WTC11 (cell line): ENCODE measurements at places on chromosomes 3 and 15.

DNA sequence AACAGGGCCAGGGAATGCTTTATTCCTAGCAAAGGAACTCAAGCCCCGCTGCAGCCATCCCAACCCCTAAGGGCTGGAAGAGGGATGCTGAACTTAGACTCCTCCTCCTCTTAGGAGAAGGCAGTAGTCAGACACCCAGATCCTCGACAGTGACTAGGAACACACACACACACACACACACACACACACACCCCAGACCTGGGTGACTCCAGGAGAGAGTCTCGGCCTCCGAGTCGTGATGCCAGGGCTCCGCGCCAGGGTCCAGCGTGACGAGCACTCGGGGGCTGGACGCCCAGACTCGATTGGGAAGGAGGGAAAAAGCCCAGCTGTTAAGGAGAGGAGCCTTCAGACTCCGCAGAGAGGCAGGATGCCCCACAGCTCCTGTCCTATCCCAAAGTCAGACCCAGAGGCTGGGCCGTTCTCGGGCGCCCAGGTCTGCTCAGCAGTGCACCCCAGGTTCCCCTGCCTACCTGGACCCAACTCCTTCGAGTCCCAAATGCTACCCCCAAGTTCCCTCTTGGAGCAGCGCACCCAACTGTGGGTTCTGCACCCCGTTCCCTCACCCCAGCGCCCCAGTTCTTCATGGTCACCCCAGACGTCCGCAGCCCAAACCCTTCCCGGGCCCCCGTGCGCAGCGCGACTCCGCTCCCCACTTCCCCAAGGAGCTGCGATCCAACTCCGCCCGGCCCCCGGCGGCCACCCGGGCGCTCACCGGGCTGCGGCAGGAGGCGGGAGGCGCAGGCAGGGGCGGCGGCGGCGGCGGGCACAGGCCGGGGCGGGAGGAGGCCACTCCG is 421 bp downstream of the BMF start:
- DNase-seq = no peak

DNA sequence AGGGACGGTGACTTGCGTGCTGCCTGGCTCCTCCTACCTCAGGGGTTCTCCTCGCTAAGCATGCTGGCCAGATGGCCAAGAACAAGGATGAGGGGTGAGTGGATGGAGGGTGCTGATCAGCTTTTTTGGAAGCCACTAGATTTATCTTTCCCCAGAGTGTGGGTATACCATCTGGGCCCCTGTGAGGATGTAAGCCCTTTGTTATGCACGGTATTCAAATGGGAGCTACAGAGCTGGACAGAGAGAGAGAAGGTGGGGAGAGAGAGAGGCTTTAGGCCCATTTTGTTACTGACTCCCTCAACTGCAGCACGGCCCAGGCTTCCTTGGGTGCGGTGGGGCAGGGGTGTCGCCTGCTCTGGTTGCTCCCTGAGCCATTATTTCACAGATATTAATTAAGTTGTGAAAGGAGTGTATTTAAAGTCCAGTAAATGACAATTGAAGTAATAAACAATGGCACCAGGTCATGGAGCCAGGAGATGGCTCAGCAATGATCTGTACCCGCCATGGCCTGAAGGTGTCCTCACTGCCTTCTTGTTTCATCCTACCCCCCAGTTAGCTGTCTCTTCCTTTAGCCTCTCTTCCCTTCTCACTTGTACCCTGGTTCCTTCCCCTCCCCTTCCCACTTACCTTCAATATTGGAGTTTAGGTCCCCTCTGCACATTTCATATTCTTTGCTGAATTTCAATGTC is 158.0 kb downstream of the CLSTN2 start:
- DNase-seq = peak; percentile 20

DNA sequence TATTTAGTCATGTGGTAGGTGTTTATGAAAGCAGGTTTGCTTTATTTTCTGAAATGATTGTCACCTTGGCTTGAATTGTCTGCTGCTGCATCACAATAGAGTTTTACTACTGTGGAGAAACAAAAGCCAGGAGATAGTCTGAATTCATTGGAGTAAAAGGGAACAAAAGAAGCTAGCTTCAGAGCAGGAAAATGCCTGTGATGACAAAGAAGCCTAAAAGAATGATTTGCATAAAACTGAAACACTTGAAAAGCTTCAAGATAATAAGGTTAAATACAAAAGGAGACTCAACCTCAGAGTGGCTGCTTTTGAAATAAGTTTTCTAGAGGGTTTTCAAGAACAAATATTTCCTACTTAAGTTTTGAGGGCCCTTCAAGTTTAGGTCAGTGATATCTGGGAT is 138.3 kb downstream of the PTPRG start:
- no peak for DNase-seq

- DNase-seq = no peak
Measured at GRCh38 chr3:58164906-58165821, 45.6 kb downstream of the DNASE1L3 start.

GRCh38 chr15:96043591-96044171 is 286.8 kb upstream of the NR2F2 start:
- no peak for DNase-seq

GRCh38 chr15:67403428-67404154 is 117.3 kb upstream of the C15orf61 start:
- DNase-seq = no peak

DNA sequence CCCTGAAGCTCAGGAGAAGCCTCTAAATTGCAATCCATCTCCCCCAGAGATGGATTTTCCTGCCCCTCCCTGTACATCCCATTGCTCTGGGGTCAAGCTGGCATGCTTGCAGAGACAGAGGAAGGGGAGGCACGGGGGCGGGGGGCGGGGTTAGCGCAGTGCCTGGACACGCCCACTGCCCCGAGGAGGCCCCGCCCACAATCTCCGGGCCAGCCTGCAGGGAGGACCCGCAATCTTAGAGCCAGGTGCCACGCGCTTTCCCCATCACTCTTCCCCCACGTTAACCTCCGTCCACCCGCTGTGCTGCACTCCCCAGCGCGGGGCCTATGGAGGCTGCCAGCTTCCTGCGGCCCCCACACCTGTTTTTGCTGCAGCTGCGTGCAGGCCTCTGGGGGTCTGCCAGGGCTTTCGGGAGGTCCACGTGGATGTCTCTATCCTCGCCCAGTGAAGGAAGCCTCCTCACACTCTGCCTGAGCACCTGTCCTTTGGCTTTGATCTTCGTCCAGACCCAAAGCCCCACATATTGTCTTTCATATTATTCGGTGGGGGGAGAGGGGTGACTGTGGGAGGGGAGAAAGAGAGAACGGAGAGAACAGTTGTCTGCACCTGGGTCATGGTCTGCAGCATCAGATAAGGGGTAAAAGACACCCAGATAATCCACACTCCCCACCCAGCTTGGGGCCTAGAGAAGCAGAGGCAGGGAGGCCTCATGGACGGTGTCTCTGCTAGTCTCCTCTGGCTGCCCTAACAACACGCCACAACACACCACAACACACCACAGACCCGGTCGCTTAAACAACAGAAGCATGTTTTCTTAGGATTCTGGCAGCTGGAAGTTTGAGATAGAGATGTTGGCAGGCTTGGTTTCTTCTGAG is 118.0 kb upstream of the MEF2A start:
- DNase-seq = peak; percentile 75

- DNase-seq = no peak
Measured at GRCh38 chr15:68638953-68639515, 60.2 kb downstream of the CORO2B start.

- no peak for DNase-seq
Measured at GRCh38 chr3:126431103-126431534, 36.4 kb downstream of the CFAP100 start.

DNA sequence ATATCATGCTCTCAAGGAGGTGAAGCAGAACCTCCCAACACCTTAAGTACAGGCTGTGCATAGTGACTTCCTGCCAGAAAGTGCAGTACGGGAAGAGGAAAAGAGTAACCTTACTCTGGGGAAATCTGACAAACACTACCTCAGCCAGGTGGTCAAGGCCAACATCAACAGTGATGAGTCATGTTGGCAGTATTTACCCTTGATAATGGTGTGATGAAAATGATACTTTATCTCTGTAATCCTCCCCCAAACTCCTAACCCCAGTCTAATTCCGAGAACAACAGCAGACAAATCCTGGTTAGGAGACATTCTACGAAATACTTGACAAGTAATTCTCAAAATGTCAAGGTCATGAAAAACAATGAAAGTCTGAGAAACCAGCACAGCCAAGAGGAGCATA is 26.5 kb downstream of the ANKDD1A start:
- DNase-seq = no peak

DNA sequence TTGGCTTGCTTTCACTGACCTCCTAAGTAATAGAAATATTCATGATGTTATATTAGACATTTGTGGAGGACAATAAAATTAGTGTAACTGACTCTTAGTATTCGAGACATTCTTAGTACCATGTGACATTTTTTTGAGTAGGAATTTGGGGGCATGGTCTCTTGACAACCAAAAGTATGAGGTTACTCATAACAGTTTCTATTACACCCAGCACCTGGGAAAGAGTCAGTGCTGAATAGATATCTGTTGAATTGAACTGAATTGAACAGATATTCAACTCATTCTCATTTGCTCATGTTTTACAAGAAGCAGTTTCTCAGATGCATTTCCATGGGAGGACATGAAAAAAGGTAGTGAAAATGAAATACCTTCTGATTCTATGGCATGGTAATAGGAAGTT is 84.4 kb downstream of the CMSS1 start:
- DNase-seq = no peak
